ENCODE measurements at places on chromosomes 7 and 10.

DNA sequence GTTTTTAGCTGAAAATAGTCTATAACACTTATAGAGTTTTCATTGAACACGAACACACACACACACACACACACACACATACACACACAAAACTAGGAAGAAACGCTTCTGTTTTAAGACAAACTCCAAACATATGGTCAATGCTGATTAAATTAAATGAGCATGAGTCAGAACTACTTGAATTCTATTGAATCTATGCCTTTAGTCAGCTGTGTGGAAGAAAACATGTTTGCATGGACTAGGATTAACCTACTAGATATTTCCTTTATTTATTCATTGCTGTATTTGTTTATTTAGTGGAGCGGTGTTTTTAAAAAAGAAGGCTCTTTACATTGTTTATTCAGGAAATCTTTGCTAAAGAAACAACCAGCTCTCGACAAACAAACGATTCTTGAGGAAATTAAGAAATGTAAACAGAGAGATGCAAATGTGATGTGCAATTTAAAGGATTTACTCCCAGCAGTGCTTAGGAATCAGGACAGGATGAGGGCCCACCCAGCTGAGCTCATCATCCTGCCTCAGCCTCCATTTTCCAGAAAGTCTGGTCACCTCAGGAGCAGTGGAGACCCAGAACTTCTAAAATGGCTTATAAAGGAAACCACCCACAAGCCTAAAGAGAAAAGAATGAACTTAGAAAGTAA, 83.2 kb downstream of the PDE1C start:
- DNase-seq = no peak

DNA sequence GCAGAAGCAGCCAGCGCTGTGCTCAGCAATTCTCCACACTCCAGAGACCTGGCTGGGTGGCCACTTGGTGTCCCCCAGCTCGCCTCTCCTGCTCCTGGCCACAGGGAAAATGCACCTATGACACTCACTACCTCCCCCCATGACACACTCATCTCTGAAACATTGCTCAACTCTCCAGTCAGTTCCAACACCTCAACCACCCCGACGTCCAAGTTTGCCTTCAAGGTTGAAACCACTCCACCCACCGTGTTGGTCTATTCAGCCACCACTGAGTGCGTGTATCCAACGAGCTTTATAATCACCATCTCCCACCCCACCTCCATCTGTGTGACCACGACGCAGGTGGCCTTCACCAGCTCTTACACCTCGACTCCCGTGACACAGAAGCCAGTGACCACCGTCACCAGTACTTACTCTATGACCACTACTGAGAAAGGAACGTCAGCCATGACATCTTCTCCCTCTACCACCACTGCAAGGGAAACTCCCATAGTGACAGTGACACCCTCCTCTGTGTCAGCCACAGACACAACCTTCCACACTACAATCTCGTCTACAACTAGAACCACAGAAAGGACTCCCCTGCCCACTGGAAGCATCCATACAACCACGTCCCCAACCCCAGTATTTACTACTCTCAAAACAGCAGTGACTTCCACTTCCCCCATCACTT, 2.7 kb downstream of the MUC3A start:
- DNase-seq = no peak

DNA sequence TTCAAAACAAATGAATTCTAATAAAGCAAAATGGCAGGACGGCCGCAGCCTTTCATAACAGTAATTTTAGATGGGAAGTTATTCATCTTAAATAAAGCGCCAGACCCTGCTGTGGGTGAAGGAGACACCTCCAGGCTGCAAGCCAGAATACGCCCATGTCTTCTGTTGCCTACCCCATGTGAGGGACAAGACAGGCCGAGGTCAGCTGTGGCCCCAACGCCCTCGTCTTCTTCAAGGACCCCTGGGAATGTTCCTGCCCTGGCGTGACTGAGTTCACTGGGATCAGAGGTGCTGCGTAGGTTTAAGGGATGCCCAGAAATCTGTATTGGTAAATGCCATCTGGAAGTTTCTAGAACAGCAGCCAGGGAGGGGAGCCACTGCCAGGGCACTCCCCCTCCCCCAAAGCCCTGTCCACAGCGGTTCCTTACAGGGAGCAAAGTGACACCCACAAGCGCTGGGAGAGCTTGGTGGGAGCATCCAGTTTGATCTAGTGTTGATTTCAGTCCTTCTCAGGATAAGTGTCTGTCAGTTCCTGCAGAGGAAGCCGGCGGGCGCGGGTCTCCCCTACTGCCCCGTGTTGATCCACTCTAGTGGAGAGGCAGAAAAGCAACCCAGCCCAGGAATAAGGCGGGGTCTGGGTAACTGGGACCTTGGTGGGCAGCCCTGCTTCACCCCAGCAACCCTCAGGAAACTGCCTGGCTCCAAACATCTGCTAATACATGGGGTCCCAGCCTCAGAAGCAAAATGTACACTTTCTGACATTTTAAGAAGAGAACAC, 20.6 kb downstream of the PAPOLB start:
- no peak for DNase-seq

DNA sequence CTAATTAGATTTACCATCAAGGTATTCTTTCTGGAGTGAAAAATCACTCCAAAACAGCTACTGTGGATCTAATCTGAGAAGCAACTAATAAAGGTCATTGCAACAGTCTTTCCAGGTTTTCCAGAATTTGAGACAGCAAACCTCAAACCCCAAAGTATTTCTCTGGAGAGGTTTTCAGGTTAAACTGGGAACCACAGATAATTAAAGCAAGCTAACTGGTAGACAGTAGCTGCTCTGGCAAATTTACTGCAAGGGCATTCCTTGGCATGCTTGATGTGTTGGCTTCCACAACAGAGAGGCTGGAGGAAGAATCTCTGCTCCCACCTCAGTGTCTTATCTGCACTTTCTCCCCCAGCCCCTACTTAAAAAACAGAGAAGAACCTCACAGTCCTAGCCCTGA, 140.0 kb upstream of the NRBF2 start:
- no peak for DNase-seq

- DNase-seq = no peak
These were observed 8.4 kb upstream of the HYCC1 start for GRCh38 chr7:23022258-23022769.

DNA sequence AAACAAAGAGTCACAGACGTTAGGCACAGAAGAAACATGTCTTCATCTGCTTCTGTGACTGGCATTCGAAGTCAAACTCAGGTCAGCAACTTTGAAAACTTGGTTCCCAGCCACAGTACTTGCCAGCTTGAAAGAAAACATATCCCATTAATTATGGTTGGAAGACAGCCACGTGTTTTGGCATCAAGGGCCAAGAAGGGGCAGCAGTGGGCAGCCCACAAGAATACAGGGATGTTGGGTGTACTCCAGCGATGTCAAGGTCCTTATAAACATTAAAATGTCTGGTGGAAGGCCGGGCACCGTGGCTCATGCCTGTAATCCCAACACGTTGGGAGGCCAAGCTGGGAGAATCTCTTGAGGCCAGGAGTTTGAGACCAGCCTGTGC, 29.5 kb downstream of the JCAD start:
- no peak for DNase-seq

GRCh38 chr10:128474571-128474970, 348.3 kb upstream of the MKI67 start:
- no peak for DNase-seq

- DNase-seq = no peak
These were observed 585.2 kb downstream of the PARD3 start for GRCh38 chr10:34229917-34230316.

- no peak for DNase-seq
These were observed 94.9 kb downstream of the AKR1D1 start for GRCh38 chr7:138170959-138171703.

GRCh38 chr7:5997210-5997808, 11.5 kb downstream of the PMS2 start:
- no peak for DNase-seq

DNA sequence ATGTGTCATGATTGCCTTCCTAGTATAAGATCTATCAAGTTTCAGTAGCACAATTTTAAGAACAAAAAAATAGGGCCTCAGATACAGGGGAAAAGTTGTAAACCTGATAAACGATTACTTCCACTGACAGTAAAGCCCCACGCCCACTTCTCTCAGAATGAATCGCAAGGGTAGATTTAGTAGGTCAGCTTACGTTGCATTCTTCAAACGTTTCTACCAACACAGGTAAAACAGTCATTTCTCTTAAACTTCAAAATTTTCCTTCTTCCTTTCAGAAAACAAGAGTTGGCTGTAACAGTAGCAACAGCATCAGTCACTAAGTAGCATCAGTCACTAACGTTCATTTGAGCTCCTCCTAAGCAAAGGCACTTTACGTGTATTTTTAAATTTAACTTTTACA, 221.5 kb downstream of the ADAM12 start:
- DNase-seq = no peak

DNA sequence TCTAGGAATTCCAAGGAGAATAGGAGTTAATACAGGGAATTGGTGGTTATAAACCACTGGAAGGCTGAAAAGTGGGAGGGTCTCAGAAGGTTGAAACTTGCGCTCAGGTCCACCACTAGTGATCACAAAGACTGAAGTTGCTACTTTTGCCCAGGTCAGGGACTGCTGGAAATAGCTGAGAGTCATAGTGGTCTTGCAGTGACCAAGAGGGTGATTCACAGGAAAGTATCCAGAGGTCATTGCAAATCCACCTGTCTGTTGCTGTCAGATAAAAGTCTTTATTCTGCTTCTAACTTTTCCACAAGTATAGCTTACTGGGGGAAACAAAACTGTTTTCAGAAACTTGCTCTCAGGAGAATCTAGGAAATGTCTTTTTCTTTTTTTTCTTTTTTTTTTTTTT, 211.5 kb upstream of the PRSS1 start:
- DNase-seq = no peak

DNA sequence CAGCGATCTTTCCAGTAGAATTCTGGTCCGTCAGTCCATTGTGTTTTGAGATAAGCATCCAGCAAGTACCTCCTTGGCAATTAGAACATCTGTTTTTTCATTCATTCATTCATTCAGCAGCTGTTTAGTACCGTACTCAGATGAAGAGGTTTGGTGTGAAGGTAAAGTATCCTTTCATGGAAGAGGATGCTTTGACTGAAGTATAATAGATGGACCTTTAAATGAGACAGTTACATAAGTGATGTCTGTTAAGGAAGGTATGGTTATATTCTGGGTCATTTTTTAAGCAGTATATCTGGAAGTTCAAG, 1.2 kb downstream of the MAPK8 start:
- DNase-seq = no peak

DNA sequence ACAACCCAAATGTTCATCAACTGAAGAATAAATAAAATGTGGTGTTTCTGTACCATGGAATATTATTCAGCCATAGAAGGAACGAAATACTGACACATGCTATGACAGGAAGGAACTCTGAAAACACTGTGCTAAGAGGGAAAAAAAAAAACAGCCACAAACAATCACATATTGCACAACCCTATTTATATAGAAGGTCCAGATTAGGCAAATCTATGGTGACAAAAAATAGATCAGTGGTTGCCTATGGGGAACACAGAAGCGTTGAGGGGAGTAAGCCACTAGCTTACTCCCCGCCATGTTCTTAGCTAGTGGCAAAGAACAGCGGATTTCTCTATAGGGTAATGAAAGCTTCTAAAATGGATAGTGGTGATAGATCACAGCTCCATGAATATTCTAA, 198.4 kb downstream of the TPST1 start:
- no peak for DNase-seq

- no peak for DNase-seq
These were observed 76.2 kb downstream of the TMEM26 start for GRCh38 chr10:61376908-61377368.

GRCh38 chr10:63720676-63721075, 199.5 kb downstream of the REEP3 start:
- DNase-seq = no peak

DNA sequence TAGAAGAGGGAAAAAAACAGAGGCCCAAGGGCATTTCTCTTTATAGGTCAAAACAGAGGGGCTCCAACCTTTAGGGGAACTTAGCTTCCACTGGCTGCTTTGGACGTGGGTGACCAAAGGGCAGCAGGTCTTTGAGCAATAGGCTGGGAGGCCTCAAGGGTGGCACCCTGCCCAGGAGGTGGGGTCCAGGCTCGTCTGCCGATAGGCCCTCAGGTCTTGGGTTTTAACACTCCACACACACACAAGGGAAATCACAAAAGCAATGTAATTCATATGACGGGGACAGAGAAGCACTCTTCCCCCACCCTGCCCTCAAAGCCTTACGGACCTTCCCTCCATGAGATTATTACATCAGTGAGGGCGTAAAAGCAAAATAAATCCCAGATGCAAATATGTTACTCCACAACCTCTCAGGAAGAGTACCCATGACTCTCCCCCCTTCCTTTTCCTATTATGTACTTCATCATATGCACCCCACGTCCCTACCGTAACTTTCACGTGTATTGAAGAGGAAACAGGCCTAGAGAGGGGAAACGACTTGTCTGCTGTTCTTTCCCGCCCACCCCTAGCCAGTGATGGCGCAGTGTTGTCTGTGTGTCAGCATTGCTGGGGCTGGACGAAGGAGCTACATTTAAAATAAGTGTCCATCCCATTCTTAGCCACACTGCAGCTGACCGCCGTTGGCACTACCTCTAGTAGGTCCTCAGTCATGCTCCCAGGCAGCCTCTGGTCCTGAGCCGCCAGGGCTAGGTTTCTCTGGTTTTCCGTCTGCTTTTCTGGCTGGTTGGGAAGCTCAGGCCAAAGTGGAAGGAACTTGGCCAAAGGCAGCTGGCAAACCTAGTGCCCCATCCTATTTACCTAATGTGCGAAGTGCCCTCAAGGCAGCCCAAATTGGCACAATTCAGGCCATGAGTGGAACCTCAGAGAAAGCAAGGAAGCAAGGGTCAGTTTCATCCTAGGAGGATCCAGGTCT, 2.1 kb downstream of the PCBD1 start:
- DNase-seq = no peak

DNA sequence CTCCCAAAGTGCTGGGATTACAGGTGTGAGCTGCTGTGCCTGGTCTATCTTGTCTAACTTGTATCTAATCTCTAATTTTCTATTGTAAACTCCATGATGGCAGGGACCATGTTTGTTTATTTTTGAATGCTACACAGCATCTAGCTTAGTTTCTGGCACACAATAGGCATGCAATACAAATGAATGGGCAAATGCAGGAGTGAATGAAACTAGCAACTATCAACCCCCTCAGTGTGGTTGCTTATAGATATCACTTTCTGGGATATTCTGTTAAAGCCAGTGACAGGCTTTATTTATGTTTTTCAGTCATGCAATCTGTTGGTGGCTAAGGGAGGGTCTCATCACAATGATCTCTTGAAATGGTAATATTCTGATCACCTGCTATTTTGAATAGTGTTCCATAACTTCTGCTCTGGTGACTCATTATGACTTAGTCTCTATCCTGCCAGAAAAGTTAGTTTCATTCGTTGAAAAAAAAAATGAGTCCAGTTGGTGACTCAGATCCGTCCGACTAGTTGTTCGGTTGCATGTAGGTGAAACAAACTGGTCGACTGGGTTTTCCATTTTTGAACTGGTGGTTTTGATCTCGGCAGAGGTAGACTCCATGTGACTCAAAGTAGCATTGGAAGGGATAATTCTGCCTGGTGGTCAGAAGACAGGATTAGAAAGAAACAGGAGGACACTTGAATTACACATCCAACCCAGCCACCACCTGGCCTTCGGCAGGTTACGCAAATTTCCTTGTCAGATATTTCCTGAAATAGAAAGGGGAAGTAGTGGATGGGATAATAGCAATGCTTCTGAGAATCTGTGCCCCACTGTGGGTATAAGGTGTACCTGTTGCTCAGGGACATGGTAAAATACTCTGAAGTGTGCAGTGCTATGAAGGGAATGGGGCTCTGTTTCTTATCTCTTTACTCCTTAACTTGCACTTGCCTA, 76.8 kb downstream of the GATA3 start:
- DNase-seq = no peak

- DNase-seq = no peak
These were observed 531 bp downstream of the IKZF1 start for GRCh38 chr7:50304911-50305582.
